ENCODE measurements at places on chromosomes 6 and 20.
A peak's percentile ranks its signal among the peaks of the same experiment; 100 is the strongest.

GRCh38 chr20:44204156-44204831 lies 6.3 kb downstream of the OSER1 start:
- no peak for DNase-seq

GRCh38 chr20:47205577-47206123 lies 150.8 kb downstream of the ZMYND8 start:
- DNase-seq = peak; percentile 39

DNA sequence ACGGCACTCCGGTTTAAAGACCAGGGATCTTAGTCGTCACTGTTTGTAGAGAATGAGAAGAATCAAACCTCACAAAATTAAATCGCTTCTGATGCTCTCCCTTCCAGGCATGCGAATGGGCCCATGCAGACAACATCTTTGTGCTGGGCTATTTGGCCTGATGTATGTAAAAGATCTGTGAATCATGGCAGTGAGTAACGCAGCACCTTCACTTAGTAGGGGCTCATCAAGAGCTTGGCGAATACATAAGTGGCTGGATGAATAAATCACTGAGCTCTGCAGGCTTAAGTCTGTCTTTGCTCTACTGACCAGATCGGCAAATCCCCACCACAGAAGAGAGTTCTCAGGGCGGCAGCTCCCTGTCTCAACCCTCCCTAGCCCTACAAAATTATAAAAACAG lies 44.8 kb upstream of the AFDN start:
- DNase-seq = no peak

DNA sequence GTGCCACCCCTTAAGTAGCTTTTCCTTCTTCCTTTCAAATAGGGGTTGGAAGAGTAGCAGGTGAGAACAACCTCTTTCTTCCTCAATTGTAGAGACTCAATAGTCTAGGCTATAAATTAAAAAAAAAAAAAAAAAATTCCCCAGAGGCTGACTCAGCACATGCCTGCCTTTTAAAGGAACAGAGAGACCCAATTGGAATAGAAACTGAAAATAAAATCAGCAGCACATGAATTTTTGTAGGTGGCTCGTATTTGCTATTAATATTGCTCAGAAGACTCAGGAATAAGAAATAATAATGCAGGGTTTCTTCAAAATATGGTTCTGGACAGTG lies 19.3 kb downstream of the TOP1 start:
- DNase-seq = no peak

Data from activated naive CD4-positive, alpha-beta T cell (primary cell).